Stimulated activated CD8-positive, alpha-beta memory T cell treated with anti-CD3 and anti-CD28 coated beads, Interleukin-7, amount 100 ng/mL, for 1 hour (primary cell): ENCODE measurements at places on chromosomes 1 and 21.

GRCh38 chr1:36377791-36378492, 7.8 kb downstream of the STK40 start:
- DNase-seq, result no peak

DNA sequence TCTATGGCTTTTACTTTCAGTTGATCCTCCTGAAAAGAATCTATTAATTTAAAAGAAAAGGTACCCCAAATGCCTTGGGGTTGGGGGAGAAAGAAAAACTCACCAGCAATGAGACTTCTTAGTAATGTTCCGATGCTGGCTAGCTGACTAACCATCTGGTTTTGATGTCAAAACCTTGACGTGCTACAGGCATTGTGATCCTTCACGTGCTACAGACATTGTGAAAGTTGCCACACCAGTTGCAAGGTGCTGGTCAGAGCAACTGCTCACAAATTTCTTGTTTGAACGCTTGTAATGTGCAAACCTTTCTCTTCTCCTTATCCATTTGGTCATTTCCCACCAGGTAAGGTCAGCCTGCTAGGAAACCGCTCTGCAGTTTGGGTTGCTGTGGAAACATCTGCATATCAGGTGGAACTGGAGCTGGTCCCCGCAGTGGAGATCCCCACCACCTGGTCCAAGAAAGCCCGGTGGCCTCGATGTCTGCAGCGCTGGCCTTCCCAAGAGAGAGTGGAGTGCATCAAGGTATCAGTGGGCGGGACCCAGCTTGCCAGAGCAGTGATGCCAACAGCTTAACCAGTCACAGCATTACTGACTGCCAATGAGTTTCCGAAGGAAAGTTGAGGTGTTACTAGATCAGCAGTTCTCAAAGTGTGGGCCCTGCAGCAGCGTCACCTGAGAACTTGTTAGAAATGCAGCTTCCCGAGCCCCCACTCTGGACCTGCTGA, 16.1 kb downstream of the MAB21L3 start:
- no peak for DNase-seq

GRCh38 chr1:151998611-151999362, 5.1 kb upstream of the S100A10 start:
- DNase-seq, result no peak

DNA sequence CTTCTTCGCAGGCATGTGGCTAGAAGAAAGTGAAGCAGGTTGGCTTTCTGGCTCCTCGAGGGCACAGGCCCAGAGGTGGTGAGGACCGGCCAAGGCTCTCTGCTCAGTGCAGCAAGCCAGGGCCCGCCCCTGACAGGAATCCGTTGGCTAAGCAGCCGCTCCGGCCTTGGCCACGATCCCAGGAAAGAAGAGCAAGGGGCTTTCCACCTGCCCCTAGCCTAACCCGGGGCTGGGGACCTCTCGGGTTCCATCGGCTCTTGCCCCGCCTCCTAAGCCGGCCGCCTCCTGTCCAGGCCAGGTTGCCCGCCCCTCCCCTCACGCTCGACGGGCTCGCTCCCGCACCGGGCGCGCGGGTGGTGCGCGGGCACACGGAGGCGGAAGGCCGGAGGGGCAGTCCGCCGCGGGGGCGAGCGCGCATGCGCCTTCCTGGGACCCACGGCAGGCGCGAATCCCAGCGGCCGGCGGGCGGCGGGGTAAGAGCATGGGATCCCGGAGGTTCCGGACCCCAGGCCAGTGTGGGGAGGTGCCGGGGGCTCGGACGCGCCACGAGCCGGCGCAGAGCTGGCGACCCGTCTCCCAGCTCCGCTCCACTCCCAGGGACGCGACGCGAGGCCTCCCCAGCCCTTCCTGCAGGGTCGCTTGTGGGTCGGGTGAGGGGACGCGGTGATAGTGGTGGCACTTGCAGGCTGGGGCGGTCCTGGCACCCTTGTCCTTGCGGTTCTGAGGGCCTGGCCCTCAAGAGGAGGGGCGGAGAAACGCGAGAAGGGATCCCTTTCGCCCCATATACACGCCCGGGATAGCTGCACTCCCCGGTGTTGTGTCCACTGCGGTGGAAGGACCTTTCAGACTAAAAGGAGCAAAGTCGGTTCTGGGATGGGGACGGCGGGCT, at the start of gene ALG6:
TSS of gene ALG6 (plus strand) at position 413 of the 889 bp plus-strand sequence. CDS start 3,351 bp downstream, outside the sequence.
- peak; percentile 84 for DNase-seq

- DNase-seq, result no peak
These were observed 356.4 kb upstream of the ST6GALNAC5 start for GRCh38 chr1:76510672-76511557.

GRCh38 chr1:202858789-202859414, 30.0 kb downstream of the RABIF start:
- DNase-seq, result no peak

- no peak for DNase-seq
These were observed 105.8 kb upstream of the WNT4 start for GRCh38 chr1:22248746-22249145.

DNA sequence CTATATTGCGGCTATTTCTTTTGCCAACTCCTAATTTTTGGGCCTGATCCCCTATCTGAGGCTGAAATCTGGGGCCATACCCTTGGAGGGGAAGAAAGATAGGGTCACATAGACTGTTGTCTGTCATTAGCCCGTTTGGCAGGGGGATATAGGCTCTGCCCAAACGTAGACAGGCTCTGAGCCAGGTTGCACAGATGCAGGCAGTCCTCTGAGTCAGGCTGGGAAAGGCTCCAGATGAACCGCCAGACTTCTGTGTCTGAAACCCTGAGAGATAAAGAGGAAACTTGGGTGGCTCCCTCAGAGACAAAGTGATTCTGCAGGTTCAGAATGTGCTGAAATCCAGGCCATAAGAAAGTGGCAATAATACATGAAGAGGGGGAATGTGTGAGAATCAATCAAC, 4.0 kb upstream of the CAP1 start:
- no peak for DNase-seq

GRCh38 chr1:181104790-181105133, 16.3 kb downstream of the IER5 start:
- DNase-seq, result peak; percentile 5

- DNase-seq, result no peak
These were observed 5.5 kb upstream of the TEDDM1 start for GRCh38 chr1:182406012-182406411.

DNA sequence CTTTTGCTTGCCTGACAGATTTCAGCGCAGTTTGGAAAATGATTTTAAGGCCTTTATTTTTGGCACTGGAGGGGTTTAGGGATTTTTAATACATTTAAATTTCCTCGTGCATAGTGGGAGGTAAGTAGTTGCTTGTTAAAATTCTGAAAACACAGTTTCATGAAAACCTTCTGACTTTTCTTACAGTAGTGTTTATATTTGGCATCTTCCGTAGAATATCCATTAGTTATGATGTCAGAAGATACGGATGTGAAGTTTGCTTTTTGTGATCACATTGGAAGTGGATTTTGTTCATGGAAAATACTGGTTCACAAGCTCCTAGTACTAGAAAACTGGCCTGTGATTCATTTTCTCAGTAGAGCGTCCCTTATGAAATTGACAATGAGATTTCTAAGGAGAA, 1.3 kb downstream of the RABGAP1L start:
- DNase-seq, result no peak

DNA sequence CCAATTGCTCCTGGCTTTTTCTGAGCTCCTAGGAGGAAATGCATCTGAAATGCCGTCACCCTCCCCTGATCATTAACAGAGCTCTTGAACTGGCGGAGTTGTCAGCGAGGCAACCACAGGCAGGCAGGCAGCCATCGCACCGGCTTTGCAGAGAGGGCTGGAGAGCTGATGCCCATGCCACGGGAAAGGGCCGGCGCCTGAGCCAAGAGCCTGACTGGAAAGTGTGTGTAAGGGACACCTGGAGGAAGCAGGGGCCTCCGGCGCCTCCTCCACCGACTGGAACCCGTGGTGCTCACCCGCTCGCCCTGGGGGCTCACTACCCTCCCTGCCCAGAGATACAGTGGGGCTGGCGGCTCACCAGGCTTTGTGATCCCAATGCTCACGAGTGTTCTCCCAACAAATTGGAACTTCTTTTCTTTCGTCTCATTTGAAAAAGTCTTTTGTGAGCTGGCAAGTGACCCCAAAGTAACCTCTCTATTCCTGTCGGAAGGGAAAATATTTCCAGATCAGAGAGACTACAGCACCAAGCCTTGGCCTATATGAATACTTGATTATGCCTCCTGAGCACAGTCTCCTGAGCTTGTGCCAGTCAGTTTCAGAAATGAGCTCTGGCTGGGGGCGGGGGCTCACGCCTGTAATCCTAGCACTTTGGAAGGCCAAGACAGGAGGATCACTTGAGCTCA, 97.7 kb upstream of the SLC25A33 start:
- no peak for DNase-seq

GRCh38 chr1:54376430-54377039, 29.7 kb downstream of the SSBP3 start:
- no peak for DNase-seq

DNA sequence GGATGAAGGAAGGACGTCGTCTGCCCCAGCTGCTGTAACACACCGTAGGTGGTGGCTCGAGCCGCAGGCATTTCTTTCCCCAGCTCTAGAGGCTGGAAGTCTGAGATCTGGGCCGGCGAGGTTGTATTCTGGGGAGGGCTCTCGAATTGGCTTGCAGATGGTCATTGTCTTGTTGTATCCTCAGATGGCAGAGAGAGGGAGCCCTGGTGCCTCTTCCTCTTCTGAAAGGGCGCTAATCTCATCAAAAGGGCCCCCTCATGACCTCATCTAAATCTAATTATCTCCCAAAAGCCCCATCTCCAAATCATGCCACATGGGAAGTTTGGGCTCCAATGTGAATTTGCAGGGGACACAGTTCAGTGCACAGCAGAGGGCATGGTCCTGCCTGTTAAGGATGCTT, 109.0 kb downstream of the SIK1 start:
- no peak for DNase-seq

GRCh38 chr1:153945795-153946621, 510 bp downstream of the DENND4B start:
- DNase-seq, result peak; percentile 42

- no peak for DNase-seq
These were observed 25.8 kb downstream of the DHCR24 start for GRCh38 chr1:54861070-54861761.

GRCh38 chr1:17355898-17356297, 16.1 kb upstream of the PADI6 start:
- DNase-seq, result no peak

- DNase-seq, result no peak
These were observed 135.6 kb downstream of the CYYR1 start for GRCh38 chr21:26437326-26438009.

- DNase-seq, result no peak
These were observed 119.9 kb upstream of the POU3F1 start for GRCh38 chr1:38166461-38166860.

- DNase-seq, result no peak
These were observed 10.8 kb upstream of the SMIM12 start for GRCh38 chr1:34870395-34870794.

- DNase-seq, result no peak
These were observed 466.8 kb downstream of the KIF26B start for GRCh38 chr1:245621589-245621988.

DNA sequence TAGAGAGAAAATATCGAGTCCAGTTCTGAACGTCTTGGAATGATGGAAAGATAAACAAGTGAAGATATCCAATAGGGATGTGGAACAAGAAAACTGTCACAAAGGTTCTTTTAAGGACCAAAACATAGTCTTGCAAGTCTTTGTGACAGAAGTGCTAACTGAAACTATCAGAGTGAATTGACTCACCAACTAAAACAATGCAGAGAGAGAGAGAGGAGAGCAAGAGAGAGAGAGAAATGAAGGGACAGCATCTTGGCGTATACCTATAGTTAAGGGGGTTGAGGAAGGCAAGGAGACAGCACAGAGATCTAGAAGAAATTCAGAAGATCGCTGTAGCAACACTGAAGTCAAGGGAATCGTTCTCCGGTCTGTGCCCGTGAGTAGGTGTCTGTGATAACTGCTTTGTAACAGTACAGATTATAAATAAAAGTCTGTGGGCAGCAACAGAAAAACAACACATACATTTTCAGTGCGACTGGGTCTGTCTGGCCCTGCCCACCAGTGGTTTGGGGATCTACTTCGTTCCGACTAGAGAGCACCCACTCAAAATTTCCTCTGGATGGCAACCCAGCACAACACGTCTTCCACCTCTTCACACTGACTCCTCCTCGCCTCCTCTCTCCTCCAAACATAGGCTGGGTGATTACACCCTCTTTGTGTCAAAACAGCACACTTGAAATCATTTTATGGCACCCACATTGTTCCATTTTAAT, 4.8 kb upstream of the COA6 start:
- no peak for DNase-seq

GRCh38 chr1:99496067-99496466, 149.8 kb upstream of the PALMD start:
- no peak for DNase-seq

- no peak for DNase-seq
These were observed 17.7 kb downstream of the ZNF362 start for GRCh38 chr1:33273961-33274371.

GRCh38 chr1:112674440-112674985, at the start of gene MOV10:
TSS of gene MOV10 (plus strand) at chr1:112674659. CDS start at chr1:112674913, 254 bp downstream.
- no peak for DNase-seq

GRCh38 chr1:29883411-29883832, 647.1 kb downstream of the PTPRU start:
- DNase-seq, result no peak
